Foreskin keratinocyte (primary cell): ENCODE measurements at places on chromosomes 1 and 21. TPM values are rescaled to one million over a fixed set of nuclear protein-coding genes. Genes with fewer than 3 reads are reported as not detected.

The CASQ2 gene
- polyA plus RNA-seq: not detected in 2 replicates

The EFNA3 gene
- polyA plus RNA-seq: 4.3 and 5.0 TPM in 2 replicates

The DIPK1A gene
- polyA plus RNA-seq: 6.1 and 8.3 TPM in 2 replicates

The AMPD1 gene
- not detected in 2 replicates for polyA plus RNA-seq

The CFHR1 gene
- polyA plus RNA-seq: not detected in 2 replicates

The CCDC30 gene
- polyA plus RNA-seq: 0.12 and 0.43 TPM in 2 replicates

The HMGN2 gene
- polyA plus RNA-seq: 515 and 649 TPM in 2 replicates

The C1orf185 gene
- polyA plus RNA-seq: not detected in 2 replicates

The HES3 gene
- polyA plus RNA-seq: not detected in 2 replicates

The RABGGTB gene
- 65.7 and 87.8 TPM in 2 replicates for polyA plus RNA-seq

The NES gene
- polyA plus RNA-seq: 0.06 TPM in 2 replicates

The IRF6 gene
- 70.3 and 93.1 TPM in 2 replicates for polyA plus RNA-seq

The HSD11B1 gene
- polyA plus RNA-seq: 0.29 and 0.54 TPM in 2 replicates

The UBASH3A gene
- polyA plus RNA-seq: not detected in 2 replicates

The TMCC2 gene
- polyA plus RNA-seq: 1.4 and 1.5 TPM in 2 replicates

The CD1D gene
- 3.7 and 3.8 TPM in 2 replicates for polyA plus RNA-seq

The SPRR1B gene
- polyA plus RNA-seq: 78.3 and 224 TPM in 2 replicates

The CLCN6 gene
- polyA plus RNA-seq: 5.1 and 8.0 TPM in 2 replicates

The NTPCR gene
- polyA plus RNA-seq: 48.7 and 64.2 TPM in 2 replicates

The WNT3A gene
- 0.02 and 0.07 TPM in 2 replicates for polyA plus RNA-seq

The ITLN2 gene
- polyA plus RNA-seq: not detected in 2 replicates

The CCDC181 gene
- 0.06 TPM in 1 of 2 replicates, not detected in the other for polyA plus RNA-seq

The FYB2 gene
- not detected in 2 replicates for polyA plus RNA-seq

The ESPN gene
- polyA plus RNA-seq: 2.5 and 2.8 TPM in 2 replicates

The LRRC39 gene
- polyA plus RNA-seq: 0.08 and 0.09 TPM in 2 replicates
